ENCODE measurements at places on chromosomes 1 and 21.
A peak's percentile ranks its signal among the peaks of the same experiment; 100 is the strongest.

GRCh38 chr1:33375316-33375715, 54.4 kb upstream of the A3GALT2 start:
- no peak for DNase-seq

- DNase-seq = peak; percentile 30
Measured at GRCh38 chr1:3593334-3593733, 18.0 kb downstream of the MEGF6 start.

DNA sequence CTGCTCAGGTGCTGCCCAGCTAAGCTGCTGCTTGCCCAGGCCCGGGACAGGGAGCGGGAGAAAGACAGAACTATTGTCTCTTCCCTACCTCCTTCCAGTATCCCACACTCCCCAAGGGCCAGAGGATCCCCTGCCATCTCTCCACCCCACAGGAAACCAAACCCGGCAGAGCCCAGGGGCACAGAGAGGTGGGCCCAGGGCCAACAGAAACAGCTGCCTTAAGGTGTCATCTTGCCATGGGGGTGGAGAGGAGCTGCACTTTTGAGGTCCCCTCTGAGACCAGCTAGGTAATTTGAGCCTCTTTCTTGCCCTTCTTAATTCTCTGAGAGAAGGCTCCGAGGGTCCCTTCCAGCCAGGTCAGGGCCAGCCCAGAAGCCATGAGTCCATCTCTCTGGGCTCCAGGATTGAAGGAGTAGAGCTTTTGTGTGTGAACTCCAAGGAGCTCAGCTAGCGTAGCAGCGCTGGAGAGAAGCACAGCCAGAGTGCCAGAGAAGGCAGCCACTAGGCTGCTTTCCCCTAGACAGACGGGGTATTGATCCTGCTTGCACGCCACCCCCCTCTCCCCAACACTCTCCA, 9.7 kb upstream of the GPR61 start:
- no peak for DNase-seq

- DNase-seq = no peak
Measured at GRCh38 chr1:32431736-32432400, 33.0 kb upstream of the ZBTB8B start.

DNA sequence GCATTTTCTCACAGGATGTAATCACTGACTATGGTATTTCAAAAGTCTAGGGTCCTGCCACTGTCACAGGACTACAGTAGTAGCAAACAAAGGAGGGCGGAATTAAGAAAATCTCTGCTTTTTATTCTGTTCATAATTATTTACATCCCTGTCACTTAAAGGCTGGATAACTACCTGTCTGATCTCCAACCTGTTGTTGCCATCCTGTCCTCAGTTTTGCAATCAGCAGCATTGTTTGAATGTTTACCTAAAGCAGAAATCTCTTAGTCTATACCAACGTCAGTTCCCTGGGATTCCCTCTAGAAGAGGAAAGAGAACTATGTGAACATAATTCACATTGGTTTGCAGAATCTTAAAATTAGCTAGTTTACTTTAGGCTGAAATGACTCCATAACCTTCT, 218.5 kb downstream of the PBX1 start:
- DNase-seq = no peak

DNA sequence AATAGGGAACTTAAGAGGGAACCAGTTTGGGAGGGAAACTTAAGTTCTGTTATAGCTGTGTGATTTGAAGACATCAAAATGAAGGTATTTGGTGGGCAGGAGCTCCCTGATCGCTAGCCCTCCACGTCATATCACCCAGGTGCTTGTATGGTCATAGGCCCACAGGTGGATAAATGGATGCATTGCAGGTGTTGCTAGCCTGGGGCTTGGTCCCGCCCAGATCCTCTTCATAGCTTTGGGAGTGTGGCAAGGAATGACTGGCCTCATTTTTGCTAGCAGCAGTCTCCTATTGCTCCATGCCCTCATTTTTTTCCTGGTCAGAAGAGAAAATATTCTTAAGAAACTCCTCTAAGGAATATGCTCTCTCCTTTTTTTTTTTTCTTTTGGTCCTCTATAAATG, 11.3 kb downstream of the GNPAT start:
- DNase-seq = no peak

GRCh38 chr1:93651695-93652094, 29.9 kb downstream of the BCAR3 start:
- DNase-seq = no peak

DNA sequence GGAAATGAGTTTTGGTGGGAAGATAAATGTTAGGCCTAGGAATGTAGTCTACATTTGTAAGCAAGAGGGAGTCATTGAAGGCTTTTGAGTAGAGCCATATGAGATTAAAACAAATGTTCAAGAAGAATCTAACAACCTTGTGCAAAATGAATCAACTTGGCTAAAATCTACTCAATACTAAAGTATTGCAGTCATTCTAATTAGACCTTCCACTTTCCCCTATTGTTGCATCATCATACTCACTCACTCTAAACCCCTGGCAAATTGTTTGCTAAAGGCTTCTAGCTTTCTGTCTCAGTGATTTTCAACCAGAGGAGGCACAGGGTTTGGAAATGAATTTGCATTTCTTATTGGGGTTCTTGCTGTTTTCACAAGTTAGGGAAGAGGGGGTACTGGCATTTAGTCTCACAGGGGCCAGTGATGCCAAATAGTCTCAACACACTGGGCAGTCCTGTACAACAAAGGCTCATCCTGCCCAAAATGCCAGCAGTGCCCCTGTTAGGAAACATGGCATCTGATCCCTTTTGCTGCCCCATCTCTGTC, 85.3 kb downstream of the SEC16B start:
- no peak for DNase-seq

- no peak for DNase-seq
Measured at GRCh38 chr1:173064011-173064410, 13.3 kb upstream of the TNFSF18 start.

DNA sequence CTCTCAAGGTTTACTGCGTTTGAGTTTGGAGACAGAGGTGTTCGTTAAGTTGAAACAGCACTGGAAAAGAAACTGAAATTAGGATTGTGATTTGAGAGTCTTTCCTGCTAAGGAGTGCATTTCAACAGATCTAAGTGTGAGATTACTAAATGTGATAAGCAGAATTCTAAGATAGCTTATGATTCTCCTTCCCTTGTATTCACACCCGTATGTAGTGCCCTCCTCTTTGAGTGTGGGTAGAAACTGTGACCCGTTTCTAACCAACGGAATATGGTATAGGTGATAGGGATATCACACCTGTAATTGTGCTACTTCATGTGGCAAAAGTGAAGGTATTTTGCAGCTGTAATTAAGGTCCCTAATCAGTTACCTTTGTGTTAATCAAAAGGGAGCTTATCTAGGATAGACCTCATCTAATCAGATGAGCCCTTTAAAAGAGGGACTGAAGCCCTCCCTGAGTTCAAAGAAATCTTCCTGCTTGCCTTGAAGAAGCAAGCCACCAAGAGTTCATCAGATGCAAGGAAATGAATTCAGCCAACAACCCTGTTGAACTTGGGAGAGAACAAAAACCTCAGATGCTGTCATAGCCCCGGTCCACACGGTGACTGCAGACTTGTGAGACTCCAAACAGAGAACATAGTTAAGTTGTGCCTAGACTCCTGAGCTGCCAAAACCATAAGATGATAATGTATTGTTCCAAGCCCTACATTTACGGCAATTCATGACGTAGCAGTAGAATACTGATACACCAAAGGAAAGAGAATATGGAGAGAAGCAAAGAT, 12.6 kb upstream of the IL12RB2 start:
- no peak for DNase-seq

DNA sequence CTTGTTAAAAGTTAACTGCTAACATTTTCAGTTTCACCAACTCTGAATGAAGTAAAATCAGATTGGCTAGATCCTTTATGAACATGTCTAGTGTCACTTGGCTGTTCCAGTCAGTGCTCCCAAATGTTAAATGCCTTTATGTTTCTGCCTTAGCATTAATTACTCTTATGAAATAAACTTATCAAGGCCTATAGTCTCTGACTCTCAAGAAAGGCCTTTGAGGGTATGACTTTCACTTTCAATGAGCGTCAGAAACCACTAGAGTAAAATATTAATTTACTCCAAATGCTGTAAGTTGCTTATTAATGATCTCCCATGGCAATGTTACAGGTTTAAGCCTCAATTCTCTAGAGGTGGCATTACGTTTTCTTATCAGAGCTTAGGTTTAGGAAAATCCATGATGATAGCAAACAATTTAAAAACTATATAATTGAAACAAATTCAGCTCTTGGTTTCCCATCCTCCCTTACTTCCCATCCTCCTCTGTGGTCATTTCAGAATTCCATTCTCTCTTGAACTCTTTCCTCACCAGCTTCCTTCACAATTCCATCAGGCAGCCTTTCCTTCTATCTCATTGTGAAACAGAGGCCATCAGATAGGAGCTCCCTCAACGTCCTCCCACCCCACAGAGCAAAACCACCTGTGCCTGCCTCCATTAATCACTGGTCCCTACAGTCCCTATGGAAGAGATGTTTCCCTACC, 108.6 kb upstream of the COP1 start:
- DNase-seq = no peak

GRCh38 chr1:114011796-114012195, 32.5 kb downstream of the OLFML3 start:
- DNase-seq = no peak

GRCh38 chr1:36023098-36023769, 60.7 kb upstream of the TEKT2 start:
- no peak for DNase-seq

- no peak for DNase-seq
Measured at GRCh38 chr21:44639331-44639655, 2.1 kb downstream of the KRTAP10-10 start.

DNA sequence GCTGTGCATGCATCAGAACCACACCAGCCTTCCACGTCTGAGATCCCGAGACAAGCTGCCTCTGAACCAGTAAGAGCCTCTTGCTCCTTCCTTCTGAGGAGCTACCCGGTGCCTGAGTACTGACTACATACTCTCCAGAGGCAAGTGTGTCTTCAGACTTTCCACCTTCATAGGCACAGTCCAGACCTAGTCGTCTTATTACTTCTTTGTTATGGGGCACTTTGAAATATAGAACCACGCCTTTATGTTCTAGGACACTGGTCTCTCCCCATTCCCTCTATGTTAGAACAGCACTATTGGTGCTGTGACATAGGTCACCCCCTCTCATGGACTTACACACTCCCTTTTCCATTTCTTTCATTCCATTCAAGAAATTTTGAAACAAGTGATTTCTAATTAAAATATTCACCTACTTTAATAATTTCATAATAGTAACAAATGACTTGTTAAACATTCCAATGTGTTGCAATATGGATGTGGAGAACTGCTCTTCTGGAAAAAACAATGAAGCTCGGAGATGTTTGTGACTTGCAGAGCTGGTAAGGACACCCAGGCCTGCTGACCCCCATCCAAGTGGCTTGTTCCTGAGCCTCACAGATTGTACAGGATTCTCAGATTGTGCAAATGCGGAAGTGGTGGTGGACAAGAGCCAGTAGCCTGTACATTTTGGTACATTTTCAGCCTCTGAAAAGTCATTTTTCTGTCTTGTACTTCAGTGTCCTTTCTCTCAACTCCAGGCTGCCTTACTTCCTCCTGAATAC, 76.1 kb upstream of the SIPA1L2 start:
- DNase-seq = no peak

- DNase-seq = no peak
Measured at GRCh38 chr1:1917995-1918900, 831 bp downstream of the TMEM52 start.

GRCh38 chr1:70458131-70458530, 47.1 kb downstream of the CTH start:
- peak; percentile 47 for DNase-seq

DNA sequence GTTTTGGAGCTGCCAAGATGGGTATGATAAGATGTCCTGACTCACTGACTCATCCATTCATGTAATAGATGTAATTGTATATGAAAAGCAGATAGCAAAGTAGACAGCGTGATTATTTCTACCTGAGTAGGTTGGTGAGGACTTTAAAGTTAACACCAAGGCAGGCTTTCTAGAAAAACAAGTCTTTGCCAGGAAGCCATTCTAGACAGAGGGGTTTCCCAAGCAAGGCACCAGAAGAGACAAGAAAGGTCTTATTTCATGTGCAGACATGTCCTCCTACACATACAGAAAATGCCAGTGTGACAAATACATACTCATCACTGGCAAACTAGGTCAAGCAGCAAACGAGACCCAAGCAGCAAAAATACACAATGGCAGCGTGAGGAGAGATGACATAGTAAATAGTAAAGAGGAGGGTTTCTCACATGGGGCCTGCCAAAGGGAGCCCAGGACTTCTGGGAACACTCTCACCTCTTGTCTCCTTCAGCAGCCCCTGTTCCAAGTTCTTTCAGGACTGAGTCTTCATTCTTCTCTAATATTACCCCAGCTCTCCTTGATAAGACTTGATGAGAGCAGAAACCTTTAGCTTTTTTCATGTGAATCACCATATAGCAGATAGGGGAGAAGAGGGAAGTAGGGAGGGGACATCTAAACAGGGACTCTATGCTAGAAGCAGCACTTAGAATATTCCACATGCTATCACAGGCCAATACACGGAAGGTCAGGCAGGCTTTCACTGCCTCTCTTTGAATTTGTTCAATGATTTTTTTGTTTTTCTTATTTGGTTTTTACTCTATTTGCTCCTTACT, 114.6 kb upstream of the ATP1B1 start:
- DNase-seq = no peak

GRCh38 chr1:225877580-225877979, 4.6 kb downstream of the TMEM63A start:
- peak; percentile 33 for DNase-seq

DNA sequence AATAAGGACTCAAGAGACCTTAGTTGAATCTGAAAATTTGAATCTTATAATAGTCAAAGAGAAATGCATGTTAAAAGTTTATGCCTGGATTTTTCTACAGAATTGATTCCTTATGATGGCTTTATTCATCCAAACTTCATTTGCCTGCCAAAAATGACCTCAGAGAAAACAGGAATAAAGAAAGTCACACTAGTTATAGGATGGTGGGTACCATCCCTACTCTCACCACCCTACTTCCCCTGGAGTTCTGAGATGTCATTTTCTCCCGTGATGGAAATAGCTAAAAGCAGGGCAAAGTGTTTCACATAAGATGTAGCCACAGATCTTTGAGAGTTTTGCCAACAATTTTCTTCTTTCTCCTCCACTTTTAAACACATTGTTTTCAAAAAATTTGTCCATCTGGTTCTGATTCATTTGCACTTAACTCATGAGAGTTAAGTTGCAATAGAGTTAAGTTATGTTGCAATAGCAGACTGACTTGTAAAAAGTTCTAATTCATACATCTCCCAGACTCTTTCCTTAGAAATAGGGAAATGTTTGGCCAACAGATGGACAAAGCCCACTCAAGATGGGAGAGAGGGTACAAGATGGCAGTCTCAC, 384.6 kb downstream of the PLPP3 start:
- no peak for DNase-seq

GRCh38 chr1:109248797-109249629, at the start of gene CELSR2:
Gene CELSR2 (plus strand): TSS chr1:109249539. CDS start chr1:109250080, 541 bp downstream.
- DNase-seq = peak; percentile 90

- DNase-seq = no peak
Measured at GRCh38 chr1:37317870-37318467, 156.4 kb upstream of the ZC3H12A start.

All from A673 (cell line).